Left colon (tissue), 2 donors: ENCODE measurements at places on chromosomes 2 and 18.

- DNase-seq: no peak
Measured at GRCh38 chr18:73679941-73680712, 467.5 kb downstream of the FBXO15 start.

DNA sequence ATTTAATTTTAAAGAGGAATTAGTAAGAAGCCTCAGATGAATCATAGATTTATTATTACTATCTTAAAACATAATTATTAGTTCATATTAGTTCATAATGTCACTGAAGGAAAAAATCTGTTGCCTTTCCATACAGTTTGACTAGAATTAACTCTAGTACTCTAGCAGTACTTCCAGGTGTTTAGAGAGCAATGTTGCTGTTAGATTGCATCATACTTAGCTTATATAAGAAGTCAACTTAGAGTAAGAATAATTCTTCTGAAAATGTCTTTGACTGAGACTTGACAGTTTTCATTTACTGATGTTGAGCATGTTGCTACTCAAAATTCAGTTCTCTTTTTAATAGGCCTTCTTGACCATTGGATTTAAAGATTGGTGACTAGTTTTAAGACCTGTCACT is 4.7 kb downstream of the RAB3GAP1 start:
- DNase-seq: no peak

- DNase-seq: no peak
Measured at GRCh38 chr18:74784752-74785151, 187.1 kb downstream of the ZNF407 start.

DNA sequence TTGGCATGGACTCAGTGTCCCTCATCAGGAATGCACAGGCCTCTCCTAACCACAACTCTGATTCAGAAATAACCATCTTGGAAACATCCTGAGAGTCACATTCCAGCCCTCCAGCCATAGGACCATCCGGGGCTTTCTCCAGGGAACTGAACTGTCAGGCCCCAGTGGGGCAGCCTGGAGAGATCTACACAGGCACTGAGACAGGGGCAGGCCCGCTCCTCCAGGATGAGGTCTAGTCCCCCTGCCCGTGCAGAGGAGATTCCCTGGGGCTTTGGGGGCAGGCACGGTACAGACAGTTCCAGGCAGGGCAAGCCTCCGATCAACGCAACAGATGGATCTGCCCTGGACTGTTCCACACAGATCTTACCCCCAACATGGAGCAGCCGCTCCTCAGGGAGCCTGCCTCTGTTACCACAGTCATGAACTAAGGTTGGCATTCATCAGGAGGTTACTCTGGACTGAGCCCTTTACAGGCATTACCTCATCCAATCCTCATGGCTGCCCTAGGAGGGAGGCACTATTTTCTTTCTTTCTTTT is 12.0 kb downstream of the KCNK3 start:
- no peak for DNase-seq

- no peak for DNase-seq
Measured at GRCh38 chr2:62473246-62473827, 32.7 kb downstream of the TMEM17 start.

GRCh38 chr2:67322353-67323001 is 74.7 kb upstream of the ETAA1 start:
- peak; percentile 23 for DNase-seq

DNA sequence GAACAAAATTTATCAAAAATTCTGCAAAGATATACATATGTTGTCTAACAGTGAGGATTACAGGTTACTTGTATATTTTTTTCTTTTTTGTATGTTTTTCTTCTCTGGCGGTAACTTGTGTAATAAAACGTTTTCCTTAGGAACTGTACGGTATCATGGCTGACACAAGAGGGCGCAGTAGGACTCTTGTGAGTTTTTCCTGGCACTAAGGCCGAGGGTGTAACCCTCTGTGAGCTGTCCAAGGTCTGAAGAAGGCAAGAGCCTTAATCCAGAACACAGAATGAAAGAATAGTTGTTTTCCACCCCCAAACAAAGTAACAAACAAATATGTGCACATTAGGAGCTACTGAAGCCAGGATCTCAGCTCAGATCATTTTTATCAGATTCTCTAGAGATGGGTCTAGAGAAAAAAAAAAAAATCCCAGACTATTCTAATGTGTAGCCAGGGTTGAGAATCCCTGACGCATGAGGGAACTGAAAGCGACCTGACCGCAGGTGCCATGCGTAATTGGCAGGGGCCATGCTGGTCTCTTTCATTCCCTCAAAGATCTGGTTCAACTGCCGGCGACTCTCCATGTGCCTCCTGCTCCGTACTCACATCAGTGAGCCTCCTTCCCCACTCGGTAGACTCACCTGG is 27.0 kb downstream of the TMEM200C start:
- peak; percentile 73 for DNase-seq

DNA sequence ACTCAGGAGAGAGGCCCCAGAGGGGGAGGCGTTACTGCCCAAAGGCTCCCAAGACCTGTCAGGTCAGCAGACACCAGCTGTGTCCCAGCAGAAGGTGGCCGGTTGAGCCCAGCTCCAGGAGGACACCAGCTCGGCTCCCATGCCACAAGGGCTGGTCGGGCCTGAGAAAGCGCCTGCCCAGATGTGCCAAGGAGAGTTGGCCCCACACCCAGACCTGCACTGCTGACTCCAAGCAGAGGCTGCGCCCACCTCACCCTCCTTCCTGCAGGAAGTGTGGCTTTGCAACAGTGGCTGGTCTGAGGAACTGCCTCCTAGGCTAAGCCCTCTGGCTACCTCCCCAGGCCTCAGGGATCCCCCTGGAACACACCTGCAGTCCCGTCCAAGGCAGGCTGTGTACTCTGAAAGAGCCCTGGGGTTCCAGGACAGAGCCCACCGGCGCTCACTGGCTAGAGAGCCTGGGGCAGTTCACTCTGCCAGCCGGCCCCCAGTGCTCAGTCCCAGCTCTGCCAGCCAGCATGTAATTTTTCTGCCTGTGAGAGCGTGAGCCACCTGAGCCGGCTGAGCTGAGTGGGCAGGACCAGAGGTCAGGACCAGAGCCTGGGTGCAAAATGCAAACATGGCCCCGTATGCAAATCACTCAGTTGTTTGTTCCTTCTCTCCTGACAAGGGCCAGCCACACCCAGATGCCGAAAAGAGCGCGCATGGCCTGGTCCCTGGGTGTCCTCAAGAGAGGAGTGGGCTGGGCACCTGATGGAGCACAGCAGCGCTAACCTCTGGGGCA is 36.9 kb upstream of the PTMA start:
- DNase-seq: peak; percentile 82

DNA sequence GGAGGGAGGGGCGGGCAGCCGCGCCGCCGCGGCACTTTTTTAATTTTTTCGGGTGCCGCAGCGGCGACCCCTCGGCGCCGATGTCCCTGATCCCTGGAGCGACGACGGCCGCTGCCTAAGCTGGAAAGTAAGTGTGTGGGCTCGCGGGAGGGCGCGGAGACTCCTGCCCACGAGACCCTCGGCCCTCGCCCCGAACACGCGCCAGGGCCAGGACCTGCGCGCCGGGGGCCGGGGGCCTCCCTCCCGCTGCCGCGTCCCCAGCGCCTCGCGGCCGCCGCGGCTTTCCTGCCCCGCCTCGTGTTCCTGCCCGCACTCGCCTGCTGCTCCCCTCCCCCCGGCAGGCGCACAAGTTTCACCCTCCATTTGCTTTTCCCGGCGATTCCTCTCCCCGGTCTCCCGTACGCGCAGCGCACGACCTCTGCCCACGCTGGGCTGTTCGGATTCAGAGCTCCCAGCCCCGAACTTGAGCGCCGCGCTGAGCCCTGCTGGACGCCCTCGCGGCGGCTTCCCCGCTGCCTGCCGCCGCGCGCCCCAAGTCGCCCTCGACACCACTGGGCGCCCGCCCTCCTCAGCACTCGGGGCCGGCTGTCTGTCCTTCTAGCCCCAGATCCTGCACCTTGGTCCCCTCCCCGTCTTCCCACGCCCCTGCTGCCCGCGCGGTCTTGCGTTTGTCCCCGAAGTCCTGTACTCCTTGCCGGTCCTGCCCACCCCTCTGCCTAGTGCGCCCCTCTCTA is 507 bp downstream of the PKP4 start:
- DNase-seq: peak; percentile 48

- no peak for DNase-seq
Measured at GRCh38 chr2:112194482-112194881, 56.3 kb downstream of the FBLN7 start.
